ENCODE measurements at places on chromosomes 3 and 15.
A peak's percentile ranks its signal among the peaks of the same experiment; 100 is the strongest.

DNA sequence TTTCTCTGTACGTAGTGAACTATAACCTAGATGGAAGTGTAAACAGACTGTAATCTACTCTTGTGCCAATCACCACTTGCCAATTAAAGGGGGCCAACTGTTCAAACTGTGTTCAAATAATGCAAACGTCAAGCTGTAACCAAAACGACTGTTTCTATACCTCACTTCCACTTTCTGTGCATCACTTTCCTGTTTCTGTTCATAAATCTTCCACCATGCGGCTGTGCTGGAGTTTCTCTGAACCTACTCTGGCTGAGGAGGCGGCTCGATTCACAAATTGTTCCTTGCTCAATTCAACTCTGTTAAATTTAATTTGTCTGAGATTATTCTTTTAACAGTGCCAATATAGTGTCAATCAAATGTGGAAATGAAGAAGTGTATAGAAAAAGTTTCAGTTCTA lies 206.7 kb upstream of the TBC1D5 start:
- no peak for DNase-seq

- DNase-seq = no peak
These were observed 104.0 kb downstream of the KLHL25 start for GRCh38 chr15:85690561-85691231.

DNA sequence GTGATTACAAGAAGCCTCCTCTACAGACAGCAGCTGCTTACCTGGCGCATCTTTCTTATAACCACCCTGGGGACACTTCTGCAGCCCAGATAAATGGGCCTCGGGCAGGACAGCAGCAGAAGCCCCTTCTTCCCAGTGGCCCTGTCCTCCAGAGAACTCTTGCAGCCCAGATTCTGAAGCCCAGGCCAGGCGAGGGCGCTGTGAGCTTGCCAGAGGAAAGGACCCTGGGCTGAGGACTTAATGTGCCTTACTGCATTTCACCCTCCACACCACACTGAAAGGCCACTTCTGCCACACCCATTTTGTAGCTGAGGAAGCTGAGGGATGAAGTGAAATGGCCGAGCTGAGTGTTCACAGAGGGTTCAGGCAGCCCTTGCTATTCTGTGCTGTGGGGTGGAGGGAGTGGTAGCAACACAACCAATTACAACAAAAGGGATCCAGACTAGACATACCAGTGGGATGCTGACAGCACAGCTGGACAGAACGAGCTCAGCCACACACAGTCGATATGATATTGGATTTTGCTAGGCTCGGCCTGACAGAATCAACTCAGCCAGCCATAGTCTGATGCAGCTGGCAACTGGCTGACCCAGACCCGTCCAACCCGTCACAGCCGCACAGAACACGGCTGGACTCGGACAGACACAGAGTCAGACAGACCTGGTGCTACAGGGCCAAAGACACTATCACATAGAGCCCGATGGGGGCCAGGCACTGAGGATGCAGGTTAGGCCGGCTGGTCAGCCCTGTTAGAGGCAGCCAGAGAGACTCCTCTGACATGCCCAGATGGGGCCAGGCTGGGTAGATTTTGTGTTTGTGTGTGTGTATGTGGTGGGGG lies 7.3 kb downstream of the ACOX2 start:
- DNase-seq = no peak

- peak; percentile 47 for DNase-seq
These were observed at the start of gene GCSAM for GRCh38 chr3:112132975-112133448. GCSAM (minus strand) TSS chr3:112133248; CDS start chr3:112133120, 128 bp downstream.

- DNase-seq = no peak
These were observed 233.2 kb downstream of the FGF12 start for GRCh38 chr3:192494174-192494573.

DNA sequence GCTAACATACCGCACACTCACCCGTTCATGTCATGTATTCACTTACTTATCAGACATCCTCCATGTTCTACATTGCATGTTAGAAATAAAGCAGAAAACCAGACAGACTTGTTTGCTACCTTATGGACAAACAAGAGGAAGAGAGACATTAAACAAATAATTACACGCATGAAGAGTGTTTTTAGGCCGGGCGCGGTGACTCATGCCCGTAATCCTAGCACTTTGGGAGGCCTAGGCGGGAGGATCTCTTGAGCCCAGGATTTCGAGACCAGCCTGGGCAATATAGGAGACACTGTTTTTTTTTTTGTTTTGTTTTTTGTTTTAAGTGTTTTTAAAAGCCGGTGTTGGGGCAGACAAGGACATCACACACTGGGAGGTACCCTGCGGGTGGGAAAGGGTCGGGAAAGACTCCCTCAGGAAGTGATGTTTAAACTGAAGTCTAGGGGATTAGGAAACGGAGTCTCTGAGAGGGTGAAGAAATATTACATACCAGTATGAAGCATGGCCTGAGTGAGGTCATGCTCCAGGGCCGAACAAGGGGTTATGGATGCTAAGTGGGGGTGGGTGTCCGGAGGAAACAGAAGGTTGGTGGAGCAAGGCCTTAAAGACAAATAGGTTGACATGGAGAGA lies 2.1 kb upstream of the USP3 start:
- no peak for DNase-seq

DNA sequence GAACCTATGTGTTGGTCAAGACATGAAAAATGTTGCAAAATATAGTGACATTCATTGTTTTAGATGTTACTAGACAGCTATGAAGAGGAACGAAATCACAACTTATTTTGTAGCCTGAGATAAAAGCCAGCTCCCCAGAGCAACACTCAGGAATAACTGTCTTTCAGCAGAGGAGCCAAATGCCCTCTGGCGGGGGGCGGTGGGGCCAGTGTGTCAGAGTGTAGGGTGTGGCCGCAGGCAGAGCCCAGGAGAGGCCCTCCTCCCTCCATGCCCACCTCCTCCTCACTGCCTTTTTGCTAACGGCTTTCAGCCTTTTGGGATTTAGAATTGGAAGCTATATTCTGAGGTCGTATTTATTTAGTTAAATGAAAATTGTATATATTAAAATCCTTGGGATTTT lies 16.9 kb downstream of the APOD start:
- DNase-seq = no peak
